ENCODE measurements at places on chromosomes 5 and 9.

GRCh38 chr9:99559776-99560175 lies 261.9 kb upstream of the NR4A3 start:
- no peak for DNase-seq

- no peak for DNase-seq
These were observed 100.7 kb downstream of the RAB3C start for GRCh38 chr5:58683567-58683966.

DNA sequence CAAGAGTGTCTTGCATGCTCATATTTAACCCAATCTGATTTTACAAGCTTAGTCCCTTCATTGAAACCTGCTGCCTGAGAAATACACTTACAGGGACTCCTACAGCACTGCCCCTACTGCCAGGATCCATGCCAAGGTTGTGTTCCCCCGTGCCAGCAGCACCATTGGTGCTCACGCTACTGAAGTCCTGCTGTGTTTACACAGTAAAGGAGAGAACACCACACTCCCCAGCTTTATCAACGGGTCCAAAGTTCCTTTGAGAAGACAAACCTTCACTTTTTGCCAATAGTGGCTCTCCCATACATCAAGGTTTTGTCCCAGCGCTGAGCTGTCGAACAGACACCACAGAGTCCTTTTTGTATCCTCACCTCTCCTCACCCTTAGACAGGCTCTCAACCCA lies 155.1 kb upstream of the WWC1 start:
- no peak for DNase-seq

DNA sequence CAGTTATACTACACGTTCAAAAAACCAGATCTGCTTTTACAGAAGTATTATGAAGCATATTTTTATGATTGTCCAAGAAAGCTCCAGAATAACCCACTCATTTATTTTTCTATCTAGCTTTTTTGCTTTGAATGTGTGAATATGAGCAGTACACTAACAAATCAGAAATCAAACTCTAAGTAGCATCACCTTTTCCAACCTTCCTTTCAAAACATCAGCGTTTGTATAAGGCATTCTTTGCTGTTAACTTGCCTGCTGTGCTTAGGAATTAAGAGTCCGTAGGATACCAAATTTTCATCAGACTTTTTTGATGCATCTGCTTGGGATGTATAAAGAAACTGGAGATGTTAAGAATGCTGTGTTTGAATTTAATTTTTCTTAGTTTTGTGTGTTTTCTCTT lies 3.8 kb downstream of the TLE4 start:
- DNase-seq: no peak

DNA sequence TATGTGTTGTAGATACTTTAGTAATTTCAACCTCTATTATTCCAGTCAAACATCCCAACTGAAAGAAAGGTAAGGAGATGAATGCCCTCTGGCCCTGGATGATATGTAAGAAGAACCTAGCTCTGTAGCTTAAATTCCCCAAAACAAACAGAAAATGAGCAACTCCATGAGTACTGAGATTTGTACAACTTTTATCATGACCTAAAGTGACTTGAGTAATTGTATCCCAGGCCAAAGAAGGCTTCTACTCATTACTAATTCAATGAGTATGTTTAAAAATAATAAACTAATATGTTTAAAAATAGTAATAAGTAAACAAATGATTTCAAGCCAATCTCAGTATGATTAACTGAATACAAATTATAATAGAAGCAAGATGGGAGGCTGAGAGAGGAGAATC lies 414.0 kb upstream of the ACTBL2 start:
- no peak for DNase-seq
